ENCODE measurements at places on chromosomes 16 and 17.

DNA sequence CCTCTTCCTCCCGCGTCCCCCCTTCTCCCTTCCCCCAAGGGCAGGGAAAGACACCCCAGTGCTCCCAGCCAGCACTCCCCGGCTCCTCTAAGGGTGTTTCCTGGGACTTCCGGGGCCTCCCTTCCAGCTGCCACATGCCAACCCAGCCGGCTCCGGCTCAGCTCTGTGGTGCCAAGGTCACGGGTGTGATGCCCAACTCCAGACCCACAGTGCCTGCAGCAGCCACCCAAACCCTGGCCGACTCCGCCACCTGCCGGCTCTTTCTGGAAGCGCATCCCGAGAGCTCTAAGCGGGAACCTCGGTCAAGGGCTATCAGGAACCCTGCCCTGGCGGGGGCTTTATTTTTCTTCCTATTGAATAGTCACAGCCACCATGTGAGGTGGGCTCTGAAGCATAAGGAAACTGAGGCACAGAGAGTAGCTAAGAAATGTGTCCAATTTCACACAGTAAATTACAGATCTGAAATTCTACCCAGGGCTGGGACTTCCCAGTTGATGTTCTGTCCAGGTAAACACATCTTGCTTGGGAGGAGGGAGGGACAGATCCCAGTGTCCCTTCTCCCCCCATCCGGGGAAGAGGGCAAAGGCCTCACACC, 3.3 kb upstream of the PPP1R1B start:
- DNase-seq: peak; percentile 64

DNA sequence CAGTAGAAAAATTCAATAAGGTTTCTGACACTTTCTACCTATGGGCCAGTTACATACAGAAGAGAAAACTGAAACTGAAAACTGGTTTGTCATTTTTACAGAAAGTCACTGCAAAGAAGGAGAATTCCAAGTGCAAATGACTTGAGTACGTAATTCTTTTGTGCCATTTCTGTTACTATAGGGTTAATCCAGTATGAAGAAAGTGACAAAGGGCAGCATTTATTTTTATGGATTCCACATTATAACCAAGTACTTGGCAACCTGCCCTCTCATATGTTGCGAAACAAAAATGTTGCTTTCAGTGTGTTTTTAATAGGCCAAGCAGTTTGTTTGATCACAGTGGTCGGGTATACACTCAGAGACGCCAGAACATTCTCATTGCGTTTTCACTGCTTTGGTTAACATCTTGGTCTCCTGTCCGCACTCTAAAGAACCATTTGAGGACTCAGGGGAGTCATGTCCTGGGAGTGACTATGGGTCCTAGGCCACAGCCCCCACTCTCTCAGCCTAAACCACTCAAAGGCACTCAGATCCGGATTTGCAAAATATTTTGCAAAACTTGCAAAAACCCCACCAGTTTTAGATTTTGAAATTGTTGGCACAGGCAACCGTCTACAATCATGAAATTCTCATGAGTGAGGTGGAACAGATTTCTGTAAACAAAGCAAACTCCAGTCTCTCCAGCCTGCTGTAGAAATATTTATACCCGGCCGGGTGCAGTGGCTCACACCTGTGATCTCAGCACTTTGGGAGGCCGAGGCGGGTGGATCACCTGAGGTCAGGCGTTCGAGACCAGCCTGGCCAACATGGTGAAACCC, 15.4 kb upstream of the HELZ start:
- no peak for DNase-seq

GRCh38 chr17:8441690-8442089, 6.0 kb downstream of the NDEL1 start:
- no peak for DNase-seq

DNA sequence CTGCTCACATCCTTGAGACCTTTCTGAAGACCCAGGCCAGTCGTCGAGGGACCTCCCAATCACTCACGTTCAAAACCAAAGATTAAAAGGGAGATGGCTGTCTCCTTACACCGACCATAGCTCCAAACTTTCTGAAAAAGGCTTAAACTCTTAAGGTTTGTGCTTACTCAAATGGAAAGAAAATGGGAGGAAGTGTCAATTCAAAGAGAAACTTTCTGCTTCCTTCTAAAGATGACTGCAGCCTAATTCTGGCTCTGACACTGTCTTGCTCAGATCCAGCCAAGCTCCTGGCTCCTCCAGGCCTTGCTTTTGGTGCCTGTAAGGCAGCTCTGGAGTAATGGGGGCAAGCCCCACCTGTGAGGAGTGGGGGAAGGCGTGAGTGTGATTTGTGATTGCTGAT, 54.9 kb upstream of the WSB1 start:
- DNase-seq: no peak

GRCh38 chr17:66310528-66311148, 8.2 kb downstream of the PRKCA start:
- DNase-seq: no peak

GRCh38 chr16:79776243-79776847, 175.8 kb upstream of the MAF start:
- DNase-seq: no peak
